ENCODE measurements at places on chromosomes 3 and 15. TPM values are rescaled to one million over a fixed set of nuclear protein-coding genes. Genes with fewer than 3 reads are reported as not detected.
A peak's percentile ranks its signal among the peaks of the same experiment; 100 is the strongest.

DNA sequence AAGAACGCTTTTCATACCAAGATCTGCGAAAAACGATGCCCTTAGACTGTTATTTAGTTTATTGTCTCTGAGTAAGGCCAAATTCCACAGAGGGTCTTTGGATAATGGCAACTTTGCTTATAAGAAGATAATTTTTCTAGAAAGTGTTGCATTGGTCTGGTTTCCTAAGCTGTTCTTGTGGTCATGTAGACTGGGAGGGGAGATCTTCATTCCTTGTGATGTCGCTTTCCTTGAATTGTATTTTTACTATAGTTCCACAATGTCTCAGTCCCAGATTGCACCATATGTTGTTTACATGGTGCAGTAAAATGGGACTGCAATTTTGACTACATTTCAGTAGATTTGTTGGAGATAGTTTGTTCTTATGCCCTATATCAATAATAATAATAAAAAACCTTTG lies 28.8 kb upstream of the ST3GAL6 start:
- H3K4me1 ChIP-seq, result peaks cover 12% of the 10 kb centered on the region
- H3K36me3 ChIP-seq, result no peaks in the 10 kb centered on the region
- H3K27me3 ChIP-seq, result peaks cover 50% of the 10 kb centered on the region
- peak overlapping the region; percentile 70 for H3K4me3 ChIP-seq
- DNase-seq, result no peak

DNA sequence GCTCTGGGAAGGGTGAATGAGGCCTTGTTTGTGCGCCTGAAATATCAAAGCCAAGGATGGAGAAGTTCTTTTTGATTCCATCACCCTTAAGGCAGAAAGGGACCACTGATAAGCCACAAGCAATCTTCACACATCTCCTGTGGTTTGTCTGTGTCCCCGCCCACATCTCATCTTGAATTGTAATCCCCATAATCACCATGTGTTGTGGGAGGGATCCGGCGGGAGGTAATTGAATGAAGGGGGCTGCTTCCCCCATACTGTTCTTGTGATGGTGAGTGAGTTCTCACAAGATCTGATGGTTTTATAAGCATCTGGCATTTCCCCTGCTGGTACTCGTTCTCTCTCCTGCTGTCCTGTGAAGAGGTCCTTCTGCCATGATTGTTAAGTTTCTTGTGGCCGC lies 329.6 kb upstream of the RGMA start:
- no peaks in the 10 kb centered on the region for H3K36me3 ChIP-seq
- H3K27me3 ChIP-seq, result no peaks in the 10 kb centered on the region
- no peak for DNase-seq
- no peak overlapping the region for H3K4me3 ChIP-seq
- H3K4me1 ChIP-seq, result peaks cover 5% of the 10 kb centered on the region

TIGIT gene
- 25.5 TPM for total RNA-seq

DUOX1 gene
- total RNA-seq, result 0.11 TPM

DNA sequence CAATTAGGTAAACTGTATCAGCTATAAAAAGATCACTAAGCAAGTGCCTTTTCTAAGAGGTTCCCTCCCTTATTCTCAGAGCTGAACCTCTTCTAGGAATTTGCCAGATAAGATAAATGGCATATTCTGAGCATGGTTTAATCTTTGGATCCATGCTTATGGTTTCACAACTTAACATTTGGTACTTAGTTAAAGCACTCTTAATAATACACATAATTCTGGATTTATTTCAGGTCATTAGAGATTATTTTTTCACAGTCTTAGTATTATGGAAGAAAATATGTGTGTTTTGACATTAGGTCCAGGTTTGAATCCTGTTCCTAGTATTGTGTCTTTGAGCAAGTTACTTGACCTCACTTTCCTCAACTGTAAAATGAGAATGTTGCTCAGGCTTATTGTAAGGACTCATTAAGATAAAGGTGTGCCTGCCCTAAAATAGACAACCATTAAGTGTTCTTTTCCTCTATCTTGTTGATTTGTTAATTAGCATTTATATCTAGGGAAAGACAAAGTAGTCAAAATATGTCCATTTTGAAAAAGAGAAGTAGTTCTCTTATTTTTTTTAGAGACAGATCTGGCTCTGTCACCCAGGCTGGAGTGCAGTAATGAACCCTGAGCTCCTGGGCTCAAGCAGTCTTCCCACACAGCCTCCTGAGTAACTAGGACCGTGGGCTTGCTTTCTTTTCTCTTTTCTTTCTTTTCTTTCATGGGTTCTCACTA lies 43.4 kb downstream of the TSC22D2 start:
- H3K4me3 ChIP-seq, result no peak overlapping the region
- H3K36me3 ChIP-seq, result no peaks in the 10 kb centered on the region
- H3K27me3 ChIP-seq, result no peaks in the 10 kb centered on the region
- no peak for DNase-seq

- no peaks in the 10 kb centered on the region for H3K27me3 ChIP-seq
- no peaks in the 10 kb centered on the region for H3K4me1 ChIP-seq
- peak; percentile 79 for DNase-seq
- H3K36me3 ChIP-seq, result no peaks in the 10 kb centered on the region
These were observed 29.5 kb upstream of the ZNF710 start for GRCh38 chr15:89971592-89971997.

DNA sequence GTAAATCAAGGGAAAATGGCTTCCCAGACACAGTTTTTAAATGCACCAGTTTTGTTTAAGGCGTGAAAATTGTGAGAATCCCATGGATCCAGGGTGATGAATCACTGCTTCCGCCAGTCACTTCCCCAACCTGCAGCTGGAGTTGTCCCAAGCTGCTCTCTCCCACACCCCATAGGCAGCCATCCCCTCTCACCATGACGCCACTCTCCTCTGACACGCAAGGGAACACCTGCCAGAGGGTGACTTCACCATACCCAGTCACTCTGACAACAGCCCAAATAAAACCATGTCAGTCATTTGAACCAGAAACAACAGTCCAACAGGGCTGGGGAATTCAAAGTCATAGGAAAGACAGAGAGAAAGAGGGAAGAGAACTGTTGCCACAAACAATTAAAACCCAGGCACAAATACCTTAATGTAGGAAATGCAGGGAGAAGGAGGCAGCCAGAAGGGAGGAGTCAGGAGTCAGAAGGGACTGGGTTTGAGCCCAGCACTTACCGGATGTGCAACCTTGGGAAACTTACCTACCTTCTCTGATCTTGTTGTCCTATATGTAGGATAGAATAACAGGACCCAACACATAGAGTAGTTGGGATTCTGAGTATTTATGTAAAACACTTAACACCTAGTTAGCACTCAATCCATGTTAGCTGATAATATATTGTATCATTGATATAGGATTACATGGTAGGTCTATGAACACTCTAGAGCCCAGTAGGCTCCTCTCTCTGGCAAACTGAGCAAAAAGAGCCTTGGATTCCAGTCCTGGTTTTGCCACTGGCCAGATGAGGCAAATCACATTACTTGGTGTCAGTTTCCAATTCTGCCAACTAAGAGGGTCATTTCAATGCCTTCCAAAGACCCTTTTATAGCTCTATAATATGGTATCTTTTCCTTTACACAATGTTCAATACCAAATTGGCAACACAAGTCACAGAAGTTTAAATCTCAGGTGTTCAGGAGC lies 326.3 kb upstream of the ICE2 start:
- no peaks in the 10 kb centered on the region for H3K36me3 ChIP-seq
- no peak for DNase-seq
- no peak overlapping the region for H3K27ac ChIP-seq
- no peaks in the 10 kb centered on the region for H3K27me3 ChIP-seq
- no peak overlapping the region for H3K4me3 ChIP-seq
- H3K4me1 ChIP-seq, result peaks cover 75% of the 10 kb centered on the region

BCHE gene
- not detected for total RNA-seq

SLC28A2 gene
- not detected for total RNA-seq

DNA sequence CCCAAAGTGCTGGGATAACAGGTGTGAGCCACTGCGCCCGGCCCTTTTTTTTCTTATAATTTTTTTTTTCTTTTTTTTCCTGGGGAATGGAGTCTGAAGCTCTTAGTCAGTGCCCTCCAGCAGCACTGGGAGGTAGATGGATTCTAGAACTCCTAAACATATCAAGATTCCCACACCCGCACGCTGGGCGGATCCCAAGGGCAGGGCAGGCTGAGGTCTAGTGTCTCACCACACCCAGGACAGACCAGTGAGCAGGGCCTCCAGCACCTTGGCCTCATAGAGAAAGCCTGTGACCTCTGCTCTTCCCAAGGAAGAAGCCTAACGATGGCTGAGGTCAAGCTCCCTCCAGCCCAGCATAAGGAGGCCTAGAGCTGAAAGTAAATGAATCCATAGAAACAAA lies 153.7 kb upstream of the MEF2A start:
- H3K4me3 ChIP-seq, result no peak overlapping the region
- no peaks in the 10 kb centered on the region for H3K36me3 ChIP-seq
- H3K27ac ChIP-seq, result no peak overlapping the region
- H3K27me3 ChIP-seq, result no peaks in the 10 kb centered on the region

TMEM40 gene
- not detected for total RNA-seq

GRCh38 chr3:141656771-141657170 lies 81.3 kb upstream of the RNF7 start:
- peaks cover 8% of the 10 kb centered on the region for H3K4me1 ChIP-seq
- no peak for DNase-seq
- H3K36me3 ChIP-seq, result no peaks in the 10 kb centered on the region
- H3K27ac ChIP-seq, result no peak overlapping the region

DNA sequence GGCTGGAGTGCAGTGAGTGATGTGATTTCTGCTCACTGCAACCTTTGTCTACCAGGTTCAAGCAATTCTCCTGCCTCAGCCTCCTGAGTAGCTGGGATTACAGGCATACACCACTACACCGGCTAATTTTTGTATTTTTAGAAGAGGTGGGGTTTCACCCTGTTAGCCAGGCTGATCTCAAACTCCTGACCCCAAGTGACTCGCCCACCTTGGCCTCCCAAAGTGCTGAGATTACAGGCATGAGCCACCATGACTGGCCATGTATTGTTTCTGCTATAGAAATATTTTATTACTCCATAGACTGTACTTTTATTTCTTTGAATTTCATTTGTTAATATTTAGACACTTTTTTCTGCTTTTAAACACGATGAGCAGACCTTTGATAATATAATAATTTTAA lies 60.4 kb downstream of the GTF2E1 start:
- H3K36me3 ChIP-seq, result no peaks in the 10 kb centered on the region
- peaks cover 4% of the 10 kb centered on the region for H3K27me3 ChIP-seq
- no peaks in the 10 kb centered on the region for H3K4me1 ChIP-seq

GRCh38 chr15:39594446-39595337 lies 13.8 kb downstream of the THBS1 start:
- no peak overlapping the region for H3K4me3 ChIP-seq
- H3K27ac ChIP-seq, result no peak overlapping the region
- peaks cover 3% of the 10 kb centered on the region for H3K4me1 ChIP-seq
- no peak for DNase-seq
- peaks cover 6% of the 10 kb centered on the region for H3K27me3 ChIP-seq

CLDN11 gene
- not detected for total RNA-seq

DNA sequence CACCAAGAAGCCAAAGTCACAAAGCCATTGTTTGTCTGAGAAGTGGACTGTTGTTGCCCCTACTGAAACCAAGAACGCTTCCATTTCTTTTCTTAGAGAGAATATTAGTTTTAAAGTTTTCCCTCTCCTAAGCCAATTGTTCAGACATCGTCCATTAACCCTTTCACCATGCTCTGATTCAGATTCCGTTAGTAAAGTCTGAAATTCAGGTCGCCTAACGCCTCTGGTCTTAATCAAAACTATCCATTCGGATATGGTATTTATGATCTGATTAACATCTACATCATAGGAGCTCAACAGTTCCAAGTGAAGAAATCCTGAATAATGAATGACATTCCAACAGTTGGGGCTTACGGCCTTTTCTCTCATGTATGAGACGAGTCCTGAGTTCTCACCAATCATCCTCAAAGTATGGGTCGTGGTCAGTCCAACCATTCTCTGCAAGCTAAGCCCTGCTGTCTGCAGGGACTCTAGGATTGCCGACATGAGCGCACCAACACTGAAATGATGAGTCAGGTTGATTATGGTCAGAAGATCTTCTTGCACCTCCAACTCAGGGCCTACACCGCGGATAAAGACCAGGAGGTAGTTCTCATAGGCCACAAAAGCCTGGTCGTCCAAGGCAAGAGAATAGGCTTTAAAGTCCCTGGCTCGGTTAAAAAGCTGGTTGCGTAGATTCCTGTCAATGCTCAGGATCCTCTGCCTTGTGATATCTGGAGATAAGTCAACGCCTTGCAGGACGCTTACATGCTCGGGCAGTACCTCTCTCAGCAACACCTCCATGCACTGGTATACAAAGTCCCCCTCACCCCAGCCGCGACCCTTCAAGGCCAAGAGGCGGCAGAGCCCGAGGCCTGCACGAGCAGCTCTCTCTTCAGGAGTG lies 767 bp downstream of the EPM2AIP1 start:
- peaks cover 47% of the 10 kb centered on the region for H3K4me1 ChIP-seq
- no peak overlapping the region for H3K4me3 ChIP-seq
- DNase-seq, result peak; percentile 50
- H3K27ac ChIP-seq, result no peak overlapping the region
- no peaks in the 10 kb centered on the region for H3K27me3 ChIP-seq
- H3K36me3 ChIP-seq, result peaks cover 40% of the 10 kb centered on the region

GRCh38 chr3:191169566-191169965 lies 29.5 kb upstream of the OSTN start:
- H3K4me1 ChIP-seq, result no peaks in the 10 kb centered on the region
- H3K36me3 ChIP-seq, result no peaks in the 10 kb centered on the region
- H3K27ac ChIP-seq, result no peak overlapping the region

DNA sequence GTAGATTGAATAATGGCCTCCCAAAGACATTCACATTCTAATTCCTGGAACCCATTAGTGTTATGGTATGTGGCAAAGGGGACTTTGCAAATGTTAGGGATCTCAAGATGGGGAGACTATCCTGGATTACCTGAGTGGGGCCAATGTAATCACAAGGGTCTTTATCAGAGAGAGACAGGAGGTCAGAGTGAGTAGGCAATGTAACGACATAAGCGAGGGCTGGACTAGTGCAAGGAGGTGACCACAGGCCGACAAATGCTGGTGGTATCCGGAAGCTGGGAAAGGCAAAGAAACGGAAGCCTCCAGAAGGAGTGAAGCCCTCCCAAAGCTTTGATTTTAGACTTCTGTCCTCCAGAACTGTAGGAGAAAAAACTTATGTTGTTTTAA lies 26.5 kb upstream of the AQP9 start:
- H3K4me1 ChIP-seq, result no peaks in the 10 kb centered on the region
- H3K4me3 ChIP-seq, result no peak overlapping the region
- no peaks in the 10 kb centered on the region for H3K36me3 ChIP-seq
- DNase-seq, result no peak
- H3K27ac ChIP-seq, result no peak overlapping the region

MASP1 gene
- not detected for total RNA-seq

DNA sequence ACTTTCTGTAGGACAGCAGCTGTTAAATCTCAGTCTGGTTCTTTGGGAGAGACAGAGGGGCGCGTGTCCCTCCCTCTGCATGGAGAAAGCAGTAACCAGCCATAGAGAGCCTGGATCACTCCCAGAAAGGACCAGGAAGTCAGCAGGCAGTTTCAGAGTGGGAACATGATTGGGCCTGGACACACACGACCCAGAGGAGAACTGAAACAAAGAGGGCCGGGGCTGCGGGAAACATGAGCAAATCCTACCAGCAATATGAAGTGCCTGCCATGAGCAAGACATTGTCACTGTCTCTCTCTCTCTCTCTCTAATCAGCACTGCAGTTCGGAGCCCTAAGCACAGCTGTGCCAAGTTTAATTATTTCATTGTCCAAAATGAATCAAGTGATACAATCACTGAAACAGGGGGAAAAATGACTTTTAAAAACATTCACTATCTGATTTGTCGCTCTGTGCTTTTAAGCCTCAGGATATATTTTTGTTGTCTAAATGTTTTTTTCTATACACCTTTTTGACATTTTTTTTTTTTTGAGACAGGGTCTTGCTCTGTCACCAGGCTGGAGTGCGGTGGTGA lies 17.6 kb downstream of the MUC13 start:
- H3K36me3 ChIP-seq, result no peaks in the 10 kb centered on the region
- H3K4me1 ChIP-seq, result no peaks in the 10 kb centered on the region
- H3K27me3 ChIP-seq, result peaks cover 2% of the 10 kb centered on the region
- no peak for DNase-seq
- no peak overlapping the region for H3K4me3 ChIP-seq

GRCh38 chr3:162569314-162569713 lies 1072.7 kb downstream of the OTOL1 start:
- no peak overlapping the region for H3K4me3 ChIP-seq
- no peak for DNase-seq
- H3K27ac ChIP-seq, result no peak overlapping the region

All from activated CD4-positive, alpha-beta T cell treated with anti-CD3 and anti-CD28 coated beads for 36 hours (primary cell).